ENCODE measurements at places on chromosomes 2 and 18.

- DNase-seq: no peak
These were observed 11.1 kb upstream of the IMPA2 start for GRCh38 chr18:11969904-11970835.

- DNase-seq: peak; percentile 60
These were observed at the start of gene ASTL for GRCh38 chr2:96138179-96139145. TSS of gene ASTL (minus strand) at chr2:96138502. CDS start at chr2:96138436, 66 bp downstream.

DNA sequence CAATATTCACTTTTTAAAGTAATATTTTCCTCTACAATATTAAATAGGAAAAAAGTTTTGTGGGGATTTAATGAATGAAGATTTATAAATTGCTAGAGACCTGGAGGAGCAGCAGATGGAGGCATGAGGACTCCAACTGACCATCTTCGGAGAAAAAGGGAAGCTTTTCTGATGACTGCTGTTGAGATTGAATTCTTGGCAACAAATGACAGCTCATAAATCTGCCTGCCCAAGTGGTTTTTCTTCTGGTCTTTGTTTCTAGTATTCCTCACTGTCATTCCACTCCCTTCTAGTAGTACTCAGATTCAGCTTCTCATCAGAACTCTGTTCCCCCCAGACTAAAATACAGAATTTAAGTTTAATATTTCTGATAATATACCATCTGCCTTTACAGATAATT lies 157.0 kb downstream of the EML6 start:
- DNase-seq: no peak

DNA sequence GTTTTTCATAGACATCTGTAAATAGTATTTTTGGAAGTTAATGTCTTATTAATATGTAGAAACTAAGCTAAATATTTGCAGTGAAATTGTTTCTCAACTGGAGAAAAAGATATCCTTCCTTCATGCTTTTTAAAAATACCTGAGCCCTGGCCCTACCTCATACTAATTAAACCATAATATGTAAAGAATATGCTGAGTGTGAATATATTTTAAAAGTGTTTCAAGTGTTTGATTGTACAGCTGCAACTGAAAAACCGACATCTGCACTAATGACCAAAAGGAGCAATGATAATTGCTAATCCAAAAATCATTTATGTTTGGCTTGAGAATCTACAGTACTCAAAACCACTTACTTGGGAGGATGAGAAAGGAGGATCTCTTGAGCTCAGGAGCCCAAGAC lies 156.7 kb downstream of the MBD5 start:
- DNase-seq: no peak

DNA sequence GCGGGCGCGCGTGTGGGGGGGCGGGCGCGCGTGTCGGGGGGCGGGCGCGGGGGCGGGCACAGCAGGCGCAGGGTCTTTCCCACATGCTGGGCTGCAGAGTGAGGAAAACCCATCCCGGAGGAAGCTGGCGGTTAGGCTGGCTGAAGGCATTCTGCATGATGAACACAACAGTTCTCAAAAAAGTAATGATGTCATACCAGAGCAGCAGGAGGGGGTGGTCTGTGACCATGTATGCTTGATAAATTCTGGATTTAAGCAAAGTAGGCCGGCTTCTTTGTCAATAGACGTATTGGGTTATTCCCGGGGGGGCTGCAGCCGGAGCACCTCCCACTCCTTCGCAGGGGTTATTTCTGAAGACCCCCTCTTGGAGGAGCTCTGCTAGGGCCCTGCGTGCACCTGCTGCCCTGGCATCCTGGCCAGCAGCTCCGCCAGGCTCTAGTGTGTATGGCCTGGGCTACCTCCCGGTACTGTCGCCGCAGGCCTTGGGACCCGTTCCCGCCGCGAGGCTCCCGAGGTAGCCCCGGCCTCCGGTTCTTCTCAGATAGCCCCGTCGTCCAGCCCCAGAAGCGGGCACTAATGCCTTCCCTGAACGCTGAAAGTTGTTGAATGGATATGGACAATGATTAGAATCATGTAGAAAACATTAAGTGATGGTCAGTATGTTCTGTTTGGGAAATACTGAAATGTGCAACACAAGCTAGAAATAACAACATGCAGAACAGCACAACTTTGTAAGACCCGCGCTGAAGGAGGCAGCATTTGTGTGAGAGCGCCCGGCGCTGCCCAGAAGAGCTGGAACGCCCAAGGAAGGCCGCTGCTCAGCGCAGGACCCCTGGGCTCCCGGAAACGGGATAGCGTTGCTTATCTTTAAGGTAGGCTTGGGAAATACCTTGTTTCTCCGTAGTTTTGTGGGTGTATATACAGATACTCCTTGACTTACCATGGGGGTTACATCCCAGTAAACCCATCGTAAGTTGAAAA lies 101.4 kb upstream of the RAB6C start:
- DNase-seq: peak; percentile 16

GRCh38 chr2:137862651-137863050 lies 101.6 kb upstream of the HNMT start:
- no peak for DNase-seq

- no peak for DNase-seq
These were observed 208.2 kb downstream of the SPP2 start for GRCh38 chr2:234258562-234259141.

GRCh38 chr2:145220496-145220895 lies 700.6 kb upstream of the ZEB2 start:
- DNase-seq: no peak

GRCh38 chr18:9403795-9404564 lies 69.4 kb downstream of the TWSG1 start:
- DNase-seq: no peak

DNA sequence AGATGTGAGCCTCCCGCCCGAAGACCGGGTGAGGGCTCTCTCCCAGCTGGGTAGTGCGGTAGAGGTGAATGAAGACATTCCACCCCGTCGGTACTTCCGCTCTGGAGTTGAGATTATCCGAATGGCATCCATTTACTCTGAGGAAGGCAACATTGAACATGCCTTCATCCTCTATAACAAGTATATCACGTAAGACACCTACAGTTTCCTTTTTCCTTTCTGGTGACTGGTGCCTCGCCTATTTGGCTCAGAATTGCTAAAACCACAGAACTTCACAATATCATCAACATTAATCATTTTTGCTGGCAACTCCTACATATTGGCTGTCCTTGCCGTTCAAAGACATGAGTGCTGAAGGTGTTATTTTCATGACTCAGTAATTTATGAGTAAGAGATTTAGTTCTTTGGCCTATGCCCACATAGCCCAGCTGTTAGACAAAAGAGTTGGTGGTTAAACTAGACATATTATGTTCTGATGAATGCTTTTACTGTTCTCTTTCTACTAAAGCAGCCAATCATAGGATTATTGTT lies 2.2 kb downstream of the STAMBP start:
- no peak for DNase-seq

DNA sequence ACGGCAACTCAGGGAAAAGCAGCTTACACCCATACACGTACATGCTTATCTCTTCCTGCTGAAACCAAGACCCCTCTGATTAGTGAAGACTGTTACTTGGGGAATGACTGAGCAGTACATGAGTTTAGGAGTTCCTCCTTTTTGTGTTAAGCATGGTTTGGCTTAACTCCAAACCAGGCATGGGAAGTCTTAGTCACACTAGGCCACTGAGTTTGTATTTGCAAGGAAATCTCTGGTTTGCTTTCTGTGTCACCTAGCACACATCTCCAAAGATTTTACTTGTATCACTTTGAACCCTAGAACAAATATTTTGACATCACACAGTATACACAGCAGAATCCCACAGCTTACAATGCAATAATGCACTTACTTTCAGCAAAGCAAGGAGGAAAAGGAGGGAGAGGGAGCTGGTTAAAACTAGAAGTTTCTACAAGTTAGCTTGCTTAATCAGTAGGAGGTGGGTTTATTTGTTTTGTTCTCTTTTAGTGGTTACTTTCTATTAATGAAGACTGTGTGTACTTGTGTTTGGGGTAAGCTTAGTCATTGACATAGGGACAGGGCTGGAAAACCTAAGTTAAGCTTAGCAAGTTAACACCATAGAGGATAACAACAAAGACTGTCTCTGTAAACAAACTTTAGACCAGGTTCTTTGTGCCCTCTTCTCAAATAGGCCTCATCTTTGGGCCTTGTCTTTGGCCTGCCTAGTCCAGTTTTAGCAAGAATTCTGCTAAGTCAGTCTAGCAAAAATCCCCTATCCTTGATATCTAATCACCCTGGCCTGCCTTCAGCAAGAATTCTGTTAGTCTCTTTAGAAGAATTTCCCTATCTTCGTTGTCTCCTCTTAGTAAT lies 219.4 kb downstream of the MREG start:
- DNase-seq: no peak

GRCh38 chr2:200810252-200810997 lies 1.3 kb upstream of the BZW1 start:
- DNase-seq: no peak

GRCh38 chr18:3193331-3193730 lies 26.4 kb downstream of the MYOM1 start:
- no peak for DNase-seq

- DNase-seq: no peak
These were observed 49.4 kb upstream of the PKDCC start for GRCh38 chr2:41998186-41999127.

DNA sequence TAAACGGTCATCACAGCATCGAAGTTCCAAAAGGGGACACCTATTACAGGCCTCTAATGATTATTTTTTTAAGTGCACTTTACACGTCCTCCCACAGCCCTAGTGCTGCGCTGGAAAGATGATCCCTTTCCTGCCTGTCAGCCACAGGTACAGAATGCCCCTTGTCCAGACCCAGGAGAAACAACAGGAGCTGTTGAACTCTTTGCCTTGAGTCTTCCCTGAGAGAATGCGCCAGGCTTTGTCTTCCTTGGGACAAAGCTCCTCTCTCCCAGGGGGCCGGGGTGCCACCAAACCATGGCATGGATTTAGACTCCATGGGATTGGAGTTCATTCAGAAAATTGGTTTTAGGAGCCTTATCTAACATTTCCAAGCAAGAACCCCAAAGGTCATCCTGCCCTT lies 319.0 kb upstream of the SOX11 start:
- DNase-seq: no peak

DNA sequence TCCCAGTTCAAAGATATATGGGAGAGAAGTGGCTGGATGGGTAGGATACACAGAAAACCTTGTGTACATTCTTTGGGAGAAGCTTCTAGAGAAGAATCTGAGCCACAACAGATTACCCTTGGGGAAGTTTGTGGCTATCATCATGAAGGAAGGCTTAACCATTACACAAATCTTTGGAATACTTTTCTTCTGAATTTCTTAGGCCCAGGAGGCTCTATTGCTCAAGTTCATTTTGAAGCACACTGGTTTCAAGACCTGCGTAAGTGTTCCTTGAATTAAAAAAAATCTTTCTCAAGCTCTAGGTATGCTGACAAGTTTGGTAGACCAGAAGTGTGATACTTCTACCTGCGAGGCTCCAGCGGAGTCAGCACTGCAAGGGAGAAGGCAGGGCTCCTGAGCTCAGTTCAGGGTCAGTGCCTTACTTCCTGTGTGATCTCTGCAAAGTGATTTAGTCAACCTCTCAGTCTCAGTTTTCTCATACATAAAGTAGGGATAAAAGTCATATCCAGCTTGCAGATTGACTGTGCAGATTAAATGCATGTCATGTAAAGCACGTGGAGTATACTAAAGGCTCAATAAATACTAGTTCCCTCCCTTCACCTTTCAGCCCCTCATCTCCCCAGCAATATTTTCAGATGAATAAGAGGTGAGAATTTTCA lies 438.6 kb downstream of the DLGAP1 start:
- DNase-seq: no peak

DNA sequence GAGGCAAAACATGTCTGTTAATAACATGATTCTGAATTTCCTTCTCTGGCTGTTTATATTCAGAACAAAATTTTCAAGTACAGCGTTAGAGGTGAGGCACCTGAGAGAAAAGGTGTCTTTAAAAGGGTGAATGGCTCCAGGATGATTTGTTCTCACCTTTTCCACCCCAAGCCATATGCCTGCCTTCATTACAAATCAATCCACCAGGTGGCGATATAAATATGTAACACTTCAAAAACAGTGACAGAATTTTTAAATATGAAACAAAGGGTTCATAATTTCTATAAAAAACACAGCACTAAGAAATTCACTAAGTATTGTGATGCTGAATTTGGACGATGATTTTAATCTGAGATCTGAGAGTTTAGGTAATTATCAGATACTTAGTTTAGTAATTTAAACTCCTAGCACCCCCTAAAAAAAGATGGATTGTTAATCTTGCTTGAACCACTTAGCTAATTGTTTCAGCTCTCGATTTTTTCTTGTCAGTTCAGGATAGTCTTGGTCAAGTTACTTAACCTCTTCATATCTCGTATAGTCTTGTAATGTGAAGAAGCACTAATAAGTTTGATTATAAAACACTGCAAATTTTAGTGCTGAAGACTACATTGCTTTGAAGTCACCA lies 528.8 kb downstream of the CPS1 start:
- DNase-seq: no peak

DNA sequence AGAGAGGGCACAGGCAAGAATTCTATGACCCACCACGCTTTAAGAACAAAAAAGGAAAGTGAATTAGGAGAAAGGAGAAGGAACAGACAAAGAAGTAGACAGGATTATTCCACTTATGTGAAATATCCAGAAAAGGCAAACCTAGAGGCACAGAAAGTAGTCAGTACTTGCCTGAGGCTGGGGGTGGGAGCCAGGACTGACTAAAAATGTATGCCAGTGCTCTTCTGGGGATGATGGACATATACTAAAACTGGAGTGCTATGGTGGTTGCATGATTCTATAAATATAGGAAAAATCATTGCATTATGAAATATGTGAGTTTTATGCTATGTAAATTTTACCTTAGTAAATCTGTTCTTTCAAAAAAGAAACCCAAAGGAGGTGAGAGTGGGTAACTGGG lies 73.9 kb upstream of the TTN start:
- no peak for DNase-seq

GRCh38 chr18:76314015-76314414 lies 181.0 kb downstream of the ZNF516 start:
- no peak for DNase-seq

DNA sequence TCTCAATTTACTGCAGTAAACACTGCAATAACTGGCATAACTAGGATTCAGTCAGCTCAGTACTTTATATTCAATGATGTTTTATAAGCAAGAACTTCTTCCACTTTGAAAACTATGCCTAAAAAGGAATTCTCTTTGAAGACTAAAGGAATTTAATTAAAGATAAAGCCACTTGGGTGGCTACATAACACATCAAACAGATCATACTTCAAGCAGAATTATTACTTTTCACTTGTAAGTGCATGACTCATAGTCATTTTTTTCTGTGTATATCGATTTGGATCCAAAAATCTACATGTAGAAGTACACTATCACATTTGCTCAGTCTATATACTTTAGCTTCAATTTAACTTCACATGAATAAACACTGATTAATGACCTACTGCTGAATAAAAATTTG lies 4.0 kb downstream of the KANSL1L start:
- DNase-seq: no peak
